ENCODE measurements at places on chromosomes 4 and X.

- no peak for DNase-seq
These were observed 45.5 kb upstream of the PBDC1 start for GRCh38 chrX:76127341-76127740.

DNA sequence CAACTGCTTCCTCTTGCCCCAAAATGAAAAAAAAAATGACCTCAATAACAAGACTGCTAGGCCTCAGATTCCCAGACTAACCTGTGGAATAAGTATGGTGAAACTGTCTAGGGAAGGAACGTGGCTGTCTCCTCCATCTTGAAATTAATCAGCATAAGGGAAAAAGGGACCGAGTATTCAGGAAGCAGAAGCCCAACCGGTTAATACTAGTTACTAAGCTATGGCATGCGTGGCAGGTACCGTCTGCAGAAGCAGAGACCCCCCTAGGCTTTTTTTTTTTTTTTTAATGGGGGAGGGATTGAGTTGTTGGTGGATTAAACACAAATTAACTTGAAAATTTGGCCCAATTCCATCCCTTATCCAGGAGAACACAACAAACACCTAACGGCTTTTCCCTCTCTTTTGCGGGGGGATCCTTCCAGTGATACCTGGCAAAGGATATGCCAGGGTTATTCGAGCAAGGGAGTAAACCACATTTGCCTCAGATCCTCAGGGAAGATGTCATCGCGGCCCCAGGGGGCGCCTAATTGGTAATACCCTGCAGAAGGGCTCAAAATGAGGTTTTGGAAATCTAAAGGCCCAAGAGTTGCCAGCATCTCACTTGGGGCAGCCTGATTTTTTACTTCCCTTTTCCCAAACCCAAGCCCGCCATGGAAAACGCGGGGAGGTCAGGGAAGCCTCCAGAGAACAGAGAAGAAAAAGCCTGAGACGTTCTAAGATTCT is 893 bp downstream of the RLIM start:
- no peak for DNase-seq

DNA sequence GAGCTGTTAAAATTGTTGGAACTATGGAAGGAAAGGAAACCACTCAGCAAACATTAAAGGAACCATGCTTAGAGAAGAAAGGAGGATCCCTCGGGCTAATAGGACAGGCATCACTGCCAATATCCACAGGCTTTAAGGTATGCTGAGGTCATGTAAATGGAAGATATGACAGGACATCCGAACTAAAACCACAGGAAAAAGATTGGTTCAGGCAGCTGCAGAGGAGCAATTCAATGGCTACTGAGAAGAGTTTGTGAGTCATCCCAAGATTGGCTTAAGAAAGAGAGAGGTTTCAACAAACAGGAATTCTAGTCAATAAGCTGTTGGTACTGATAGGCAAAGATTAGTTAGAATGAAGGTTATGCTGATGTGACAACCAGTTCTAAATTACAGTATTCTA is 106.4 kb upstream of the FAM241A start:
- DNase-seq = peak; percentile 42

- DNase-seq = no peak
These were observed 624 bp downstream of the BEX5 start for GRCh38 chrX:102154900-102155805.

DNA sequence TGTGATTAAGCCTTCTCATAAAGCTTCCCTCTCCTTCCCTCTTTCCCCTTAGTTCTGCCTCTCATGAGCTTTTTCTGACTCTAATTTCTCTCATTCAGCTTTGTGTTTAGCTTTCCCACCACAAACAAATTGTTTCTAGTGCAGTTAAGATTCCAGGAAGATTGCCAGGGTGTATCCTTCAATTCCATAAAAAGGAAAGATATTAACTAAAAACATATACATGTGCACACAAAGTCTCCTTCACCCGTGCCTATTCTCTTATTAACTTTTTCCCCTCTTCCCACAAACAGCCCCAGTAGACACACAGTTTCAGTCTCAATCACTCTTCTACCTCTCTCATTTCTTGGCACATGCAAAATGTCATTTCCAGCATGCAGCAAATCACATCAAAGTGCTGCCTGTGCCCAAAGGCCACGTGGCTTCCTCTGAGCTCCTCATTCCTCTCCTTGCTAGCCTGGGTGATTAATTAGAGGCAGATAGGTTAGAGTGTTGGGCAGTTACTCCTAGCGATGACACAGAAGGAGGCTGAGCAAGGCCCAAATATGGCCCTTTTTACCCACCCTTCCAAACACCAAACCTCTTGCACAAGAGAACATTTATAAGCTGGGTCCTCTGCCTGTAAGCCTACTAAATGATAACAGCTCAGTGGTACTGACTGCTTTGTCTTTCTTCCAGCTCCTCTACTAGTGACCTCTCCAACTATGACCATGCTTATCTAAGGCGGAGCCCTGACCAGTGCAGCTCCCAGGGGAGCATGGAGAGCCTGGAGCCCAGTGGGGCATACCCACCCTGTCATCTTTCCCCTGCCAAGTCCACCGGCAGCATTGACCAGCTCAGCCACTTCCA is 159.6 kb downstream of the SOWAHB start:
- DNase-seq = peak; percentile 97

GRCh38 chrX:118644378-118644777 is 83.0 kb upstream of the IL13RA1 start:
- DNase-seq = no peak

DNA sequence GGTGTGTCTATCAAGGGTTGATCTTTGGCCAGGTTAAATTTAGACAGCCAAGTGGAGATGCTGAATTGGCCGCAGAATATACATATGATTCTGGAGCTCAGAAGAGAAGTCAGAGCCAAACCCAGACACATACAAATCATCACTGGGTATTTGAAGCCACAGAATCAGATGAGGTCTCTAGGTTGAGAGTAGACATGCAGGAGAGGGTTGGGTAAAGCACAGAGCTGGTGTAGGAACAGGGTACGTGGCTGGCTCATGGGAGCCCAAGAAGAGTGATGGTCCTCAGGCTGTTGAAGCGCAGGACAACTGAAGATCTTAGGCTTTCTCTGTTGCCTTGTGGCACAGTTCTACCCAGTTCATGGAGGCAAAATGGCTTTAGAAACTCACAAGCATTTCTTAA is 37.7 kb downstream of the ADAMTS3 start:
- no peak for DNase-seq
